ENCODE measurements at places on chromosomes 5 and 9. TPM values are rescaled to one million over a fixed set of nuclear protein-coding genes. Genes with fewer than 3 reads are reported as not detected.

The ADAMTS16 gene
- total RNA-seq, result 1.4 TPM

The MZB1 gene
- not detected for total RNA-seq

The TEX48 gene
- total RNA-seq, result not detected

The KCNV2 gene
- not detected for total RNA-seq

The GPR150 gene
- 0.15 TPM for total RNA-seq
